Nucleus accumbens (tissue), 56 donors: ENCODE measurements at places on chromosomes 4 and X.

- no peak for DNase-seq
Measured at GRCh38 chr4:178784491-178784890, 1342.3 kb upstream of the AGA start.

- DNase-seq: no peak
Measured at GRCh38 chrX:47360423-47361179, 9.8 kb upstream of the ZNF157 start.

DNA sequence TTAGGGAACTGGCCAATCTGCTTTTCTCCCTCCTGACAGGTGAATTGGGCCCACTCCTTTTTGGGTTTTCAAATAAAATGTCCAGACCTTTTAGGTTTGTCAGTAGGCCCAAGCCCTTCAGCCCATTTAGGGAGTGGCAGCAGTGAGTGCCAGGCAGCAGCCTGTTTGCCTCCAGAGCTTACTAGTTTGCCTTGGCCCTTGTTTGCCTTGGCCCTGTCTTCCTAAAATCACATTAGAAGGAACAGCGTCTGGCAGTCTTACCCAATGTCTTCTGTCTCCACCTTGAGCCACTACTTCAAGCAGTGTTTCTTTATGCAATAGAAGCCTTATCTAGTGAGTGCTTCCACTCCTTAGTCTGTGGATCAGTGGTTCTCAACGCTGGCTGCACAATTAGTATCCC is 117.1 kb downstream of the TMEM164 start:
- no peak for DNase-seq

DNA sequence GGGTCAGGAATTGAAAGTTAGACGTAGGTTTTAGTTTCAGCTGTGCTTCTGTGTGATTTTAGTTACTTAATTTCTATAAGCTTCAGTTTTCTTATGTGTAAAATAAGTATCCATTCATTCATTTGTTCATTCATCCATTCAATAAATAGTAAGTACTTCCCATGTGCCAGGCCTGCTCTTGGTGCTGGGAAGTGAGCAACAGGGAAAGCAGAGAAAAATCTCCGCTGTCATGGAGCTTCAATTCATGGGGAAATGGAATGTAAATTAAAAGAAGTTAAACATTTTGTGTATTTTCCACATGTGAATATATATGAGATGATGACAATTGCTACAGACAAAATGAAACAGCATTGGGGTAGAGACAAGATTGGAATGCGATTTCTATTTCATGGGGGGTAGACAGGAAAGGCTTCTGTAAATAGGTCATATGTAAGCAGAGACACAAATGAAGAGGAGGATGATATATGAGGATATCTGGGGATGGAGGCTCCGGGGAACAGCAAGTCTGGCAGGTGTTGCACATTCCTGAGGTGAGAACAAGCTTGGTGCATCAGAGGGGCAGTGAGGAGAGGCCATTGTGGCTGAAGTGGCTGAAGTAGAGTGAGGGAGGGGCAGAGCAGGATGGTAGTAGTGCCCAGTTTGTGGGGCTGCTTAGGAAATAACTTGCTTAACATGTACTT is 66.2 kb downstream of the FHIP1A start:
- no peak for DNase-seq

DNA sequence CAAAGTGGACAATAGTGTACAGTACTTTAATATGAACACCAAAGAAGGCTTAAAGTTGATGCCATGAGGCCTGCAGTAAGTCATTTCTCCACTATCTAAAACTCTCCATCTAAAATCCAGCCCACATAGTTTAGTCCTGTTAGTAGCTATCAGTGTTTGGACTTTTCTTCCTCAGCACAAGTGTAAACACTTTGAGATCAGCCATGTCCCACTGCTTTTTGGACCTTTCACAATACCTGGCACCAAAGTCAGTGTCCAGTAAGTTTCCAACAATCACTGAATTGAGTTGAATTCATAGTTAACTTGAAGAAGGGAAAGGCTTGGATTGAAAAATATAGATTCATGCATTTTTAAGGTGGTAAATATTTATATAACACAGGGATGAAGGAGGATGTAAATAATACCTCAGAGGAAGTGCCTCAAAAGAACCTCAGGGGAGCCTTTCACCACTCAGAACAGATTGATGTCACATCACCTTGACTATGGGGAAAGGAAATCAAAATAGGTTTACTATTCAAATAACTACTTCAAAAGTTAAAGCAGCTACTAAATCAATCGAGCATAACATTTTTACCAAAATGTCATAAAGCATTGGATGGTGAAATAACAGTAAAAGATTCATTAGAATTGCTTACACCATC is 76.7 kb downstream of the FTHL17 start:
- DNase-seq: no peak
